H54 (cell line): ENCODE measurements at places on chromosomes 5 and 9.

GRCh38 chr5:137393196-137393993, 105.7 kb downstream of the SPOCK1 start:
- no peak for DNase-seq

- no peak for DNase-seq
Measured at GRCh38 chr5:142315096-142315900, 9.5 kb downstream of the SPRY4 start.

- DNase-seq = no peak
Measured at GRCh38 chr5:156981481-156981880, 18.5 kb upstream of the TIMD4 start.

DNA sequence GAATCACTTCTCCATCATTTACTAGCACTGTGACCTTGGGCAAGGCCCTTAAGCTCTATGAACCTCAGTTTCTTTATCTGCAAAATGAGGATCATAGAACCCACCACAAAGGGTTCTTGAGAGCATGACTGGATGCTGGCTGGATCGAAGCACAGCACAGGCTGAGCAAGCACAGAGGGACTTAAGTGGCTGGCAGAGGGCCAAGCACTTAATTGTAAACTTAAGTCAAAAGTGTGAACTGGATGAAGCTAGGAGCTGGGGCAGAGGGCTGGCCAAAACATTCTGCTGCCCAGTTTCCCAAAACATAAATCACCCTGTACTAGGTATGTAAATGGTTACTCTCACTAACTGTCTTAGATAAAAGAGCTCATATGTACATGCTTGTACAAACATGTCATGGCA, 112.3 kb upstream of the WWC1 start:
- no peak for DNase-seq
